ENCODE measurements at places on chromosomes 11 and 22. TPM values are rescaled to one million over a fixed set of nuclear protein-coding genes. Genes with fewer than 3 reads are reported as not detected.

The TBX10 gene
- total RNA-seq = not detected

The HORMAD2 gene
- total RNA-seq = not detected

The OR52H1 gene
- not detected for total RNA-seq

DNA sequence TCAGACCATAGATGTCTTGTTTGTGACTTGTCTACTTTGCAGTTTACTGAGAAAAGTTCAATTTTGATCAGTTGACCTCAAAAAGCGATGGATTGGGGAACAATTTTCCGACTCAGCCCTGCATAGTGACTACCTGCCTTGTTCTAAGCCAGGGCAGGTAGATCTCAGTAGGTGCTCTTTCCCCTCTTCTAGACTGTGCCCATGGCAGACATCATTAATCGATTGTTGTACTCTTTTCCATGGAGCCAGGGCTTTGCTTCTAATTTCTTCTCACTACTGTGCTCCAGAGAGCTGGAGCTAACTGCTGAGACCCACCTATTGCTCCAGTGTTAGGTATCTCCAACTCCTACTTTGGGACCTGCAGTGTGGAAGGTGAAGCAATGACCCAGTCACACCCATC lies 9.9 kb downstream of the RAB36 start:
- no peak overlapping the region for H3K27ac ChIP-seq
- H3K36me3 ChIP-seq = no peaks in the 10 kb centered on the region
- DNase-seq = no peak
- H3K27me3 ChIP-seq = no peaks in the 10 kb centered on the region

GRCh38 chr11:12193515-12194336 lies 83.3 kb downstream of the MICAL2 start:
- H3K4me1 ChIP-seq = peaks cover 9% of the 10 kb centered on the region
- no peak for DNase-seq
- H3K4me3 ChIP-seq = no peak overlapping the region
- no peak overlapping the region for H3K27ac ChIP-seq
- H3K36me3 ChIP-seq = peaks cover 2% of the 10 kb centered on the region
- no peaks in the 10 kb centered on the region for H3K27me3 ChIP-seq

GRCh38 chr11:63535734-63536133 lies 874 bp upstream of the PLAAT4 start:
- H3K4me1 ChIP-seq = peaks cover 48% of the 10 kb centered on the region
- no peaks in the 10 kb centered on the region for H3K36me3 ChIP-seq
- no peak for DNase-seq
- no peaks in the 10 kb centered on the region for H3K27me3 ChIP-seq
- H3K4me3 ChIP-seq = no peak overlapping the region

DNA sequence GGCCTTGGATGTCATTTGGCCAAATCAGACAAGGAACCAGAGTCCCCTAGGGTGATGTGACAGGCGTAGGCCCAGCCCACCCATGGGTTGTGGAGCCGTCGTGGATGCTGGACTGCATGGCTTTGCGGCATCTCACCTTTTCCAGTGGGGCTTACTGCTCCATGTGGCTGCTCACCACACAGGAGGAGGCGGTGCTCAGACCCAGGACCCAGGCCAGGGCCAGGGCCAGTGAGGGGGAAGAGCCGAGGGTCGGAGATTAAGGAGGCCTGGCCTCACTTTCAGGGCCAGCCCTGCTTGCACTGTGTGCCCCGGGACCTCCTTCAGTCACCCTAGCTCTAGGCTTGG lies 105.6 kb downstream of the ST3GAL4 start:
- no peak overlapping the region for H3K27ac ChIP-seq
- no peak for DNase-seq
- no peak overlapping the region for H3K4me3 ChIP-seq

GRCh38 chr22:39482768-39483167 lies 19.3 kb upstream of the MIEF1 start:
- no peak overlapping the region for H3K27ac ChIP-seq
- 0 out of 2 replicates have a peak, but pooled peaks cover 8% of the 10 kb centered on the region for H3K4me1 ChIP-seq
- H3K27me3 ChIP-seq = no peaks in the 10 kb centered on the region
- H3K36me3 ChIP-seq = no peaks in the 10 kb centered on the region
- no peak for DNase-seq

DNA sequence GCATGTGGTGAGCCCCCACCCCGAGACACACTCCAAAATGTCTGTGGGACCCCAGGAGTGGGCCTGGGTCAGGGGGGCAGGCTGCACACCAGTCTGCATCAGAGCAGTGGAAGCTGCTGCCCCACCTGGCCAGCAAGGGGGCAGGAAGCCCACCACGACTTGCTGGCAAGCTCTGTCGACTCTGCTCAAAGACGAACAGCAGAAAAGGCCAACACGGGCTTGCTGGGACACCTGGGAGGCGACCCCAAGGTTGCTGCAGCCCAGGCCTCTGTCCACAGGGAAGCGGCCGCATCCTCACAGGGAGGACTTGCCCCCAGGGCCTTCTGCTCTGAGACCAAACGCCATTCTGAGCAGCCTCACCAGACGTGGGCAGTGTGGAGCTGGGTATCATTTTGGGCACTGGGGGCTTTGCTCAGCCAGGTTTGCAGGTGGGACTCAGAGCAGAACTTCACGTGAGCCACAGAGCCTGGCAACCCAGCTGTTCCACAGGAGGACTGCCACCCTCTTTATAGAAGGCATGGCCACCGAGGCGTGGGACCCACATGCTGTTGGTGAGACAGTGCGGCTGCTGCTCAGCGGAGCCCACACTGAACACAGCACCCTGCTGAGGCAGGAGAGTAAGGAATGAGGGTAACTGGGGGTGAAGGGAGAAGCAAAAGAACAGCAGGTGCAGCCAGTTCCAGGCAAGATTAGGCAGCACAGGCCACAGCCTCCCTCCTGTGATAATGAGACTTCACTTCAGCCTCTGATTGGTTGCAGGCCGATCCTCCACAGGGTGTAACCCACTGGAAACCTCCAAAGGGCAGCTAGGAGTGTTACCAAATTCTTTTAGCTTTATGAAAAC lies 11.0 kb downstream of the IL17REL start:
- no peak for DNase-seq
- H3K36me3 ChIP-seq = no peaks in the 10 kb centered on the region
- no peaks in the 10 kb centered on the region for H3K4me1 ChIP-seq
- peaks cover 5% of the 10 kb centered on the region for H3K27me3 ChIP-seq
- no peak overlapping the region for H3K27ac ChIP-seq

Data from SJSA1 (cell line).